ENCODE measurements at places on chromosomes 7 and 10.

GRCh38 chr10:69911613-69912528 lies 110.2 kb downstream of the COL13A1 start:
- no peak for ATAC-seq

DNA sequence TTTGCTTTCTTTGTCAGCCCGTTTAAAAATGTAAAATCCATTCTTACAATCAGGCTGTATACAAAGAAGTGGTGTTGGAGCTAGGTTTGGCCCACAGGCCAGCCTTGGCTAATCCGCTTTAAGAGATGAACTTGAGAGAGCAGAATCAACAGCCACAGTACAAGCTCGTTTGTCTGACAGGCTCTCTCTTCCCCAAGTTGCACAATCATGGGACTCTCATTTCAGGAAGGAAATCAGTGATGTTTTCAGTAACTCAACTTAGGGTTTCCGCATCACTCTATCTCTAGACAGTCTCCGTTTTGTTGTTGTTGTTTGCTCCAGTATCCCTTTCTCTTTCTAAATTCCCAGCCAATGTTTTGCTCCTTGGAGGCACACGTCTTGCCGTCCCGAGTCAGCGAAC lies 582.0 kb upstream of the MKI67 start:
- no peak for ATAC-seq

DNA sequence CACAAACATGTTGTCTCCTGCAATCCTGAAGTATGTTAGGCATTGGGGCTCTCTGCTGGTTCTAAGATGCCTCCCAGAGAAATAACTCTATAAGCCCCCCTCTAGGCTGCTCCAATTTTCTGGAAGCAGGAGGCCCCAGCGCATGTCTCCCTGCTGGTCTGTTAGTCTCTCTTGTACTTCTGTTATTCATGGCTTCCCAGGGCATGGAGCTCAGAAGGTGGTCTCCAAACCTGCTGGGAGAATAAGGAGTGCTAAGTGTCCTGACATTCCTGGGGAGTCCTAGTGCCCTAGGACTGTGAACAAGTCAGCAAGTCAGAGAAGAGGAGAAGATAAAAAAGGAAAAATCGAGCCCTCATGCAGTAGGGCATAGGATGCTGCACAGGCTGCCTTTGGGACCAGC lies 70.5 kb upstream of the EFCAB10 start:
- no peak for ATAC-seq

DNA sequence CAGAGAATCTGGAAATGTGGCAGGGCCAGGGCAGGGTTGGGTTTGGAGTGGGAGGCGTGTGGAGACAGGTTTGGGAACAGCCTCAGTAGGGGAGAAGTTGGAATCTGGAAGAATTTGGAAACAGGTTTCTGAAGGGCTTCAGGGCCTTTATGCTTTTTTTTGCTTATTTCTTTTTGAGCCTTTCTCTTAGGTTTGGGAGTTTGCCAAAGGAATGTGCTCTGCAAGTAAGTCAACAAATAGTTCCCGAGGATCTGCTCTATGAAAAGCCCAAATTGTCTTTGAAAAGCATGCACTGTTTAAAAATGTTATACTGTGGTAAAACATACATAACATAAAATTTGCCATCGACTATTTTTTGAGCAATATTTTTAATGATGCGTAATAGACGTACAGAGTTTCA lies 86.7 kb upstream of the ADRB1 start:
- no peak for ATAC-seq

- no peak for ATAC-seq
These were observed 18.4 kb upstream of the GPR146 start for GRCh38 chr7:1025743-1026581.

- ATAC-seq: no peak
These were observed 2.3 kb downstream of the ACHE start for GRCh38 chr7:100893318-100893895.

DNA sequence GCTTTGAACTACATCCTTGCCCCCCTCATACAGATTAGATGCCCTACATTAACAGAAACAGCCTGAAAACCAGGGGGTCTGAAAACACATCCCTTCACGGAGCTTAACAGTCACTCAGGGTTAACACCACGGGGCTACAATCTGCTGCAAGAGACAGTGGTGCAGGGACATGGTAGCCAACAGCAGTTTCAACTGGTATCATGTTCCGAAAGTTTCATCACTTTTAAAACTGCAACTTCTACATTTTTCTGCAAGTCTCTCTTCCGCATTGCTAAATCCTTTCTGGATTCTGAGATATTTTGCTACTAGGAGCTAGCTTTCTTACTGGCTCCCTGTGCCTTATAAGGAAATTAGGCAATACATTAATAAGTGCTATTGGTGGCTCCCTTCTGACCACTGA lies 92.6 kb downstream of the JAZF1 start:
- ATAC-seq: no peak

GRCh38 chr7:69651101-69651590 lies 52.9 kb downstream of the AUTS2 start:
- ATAC-seq: no peak

DNA sequence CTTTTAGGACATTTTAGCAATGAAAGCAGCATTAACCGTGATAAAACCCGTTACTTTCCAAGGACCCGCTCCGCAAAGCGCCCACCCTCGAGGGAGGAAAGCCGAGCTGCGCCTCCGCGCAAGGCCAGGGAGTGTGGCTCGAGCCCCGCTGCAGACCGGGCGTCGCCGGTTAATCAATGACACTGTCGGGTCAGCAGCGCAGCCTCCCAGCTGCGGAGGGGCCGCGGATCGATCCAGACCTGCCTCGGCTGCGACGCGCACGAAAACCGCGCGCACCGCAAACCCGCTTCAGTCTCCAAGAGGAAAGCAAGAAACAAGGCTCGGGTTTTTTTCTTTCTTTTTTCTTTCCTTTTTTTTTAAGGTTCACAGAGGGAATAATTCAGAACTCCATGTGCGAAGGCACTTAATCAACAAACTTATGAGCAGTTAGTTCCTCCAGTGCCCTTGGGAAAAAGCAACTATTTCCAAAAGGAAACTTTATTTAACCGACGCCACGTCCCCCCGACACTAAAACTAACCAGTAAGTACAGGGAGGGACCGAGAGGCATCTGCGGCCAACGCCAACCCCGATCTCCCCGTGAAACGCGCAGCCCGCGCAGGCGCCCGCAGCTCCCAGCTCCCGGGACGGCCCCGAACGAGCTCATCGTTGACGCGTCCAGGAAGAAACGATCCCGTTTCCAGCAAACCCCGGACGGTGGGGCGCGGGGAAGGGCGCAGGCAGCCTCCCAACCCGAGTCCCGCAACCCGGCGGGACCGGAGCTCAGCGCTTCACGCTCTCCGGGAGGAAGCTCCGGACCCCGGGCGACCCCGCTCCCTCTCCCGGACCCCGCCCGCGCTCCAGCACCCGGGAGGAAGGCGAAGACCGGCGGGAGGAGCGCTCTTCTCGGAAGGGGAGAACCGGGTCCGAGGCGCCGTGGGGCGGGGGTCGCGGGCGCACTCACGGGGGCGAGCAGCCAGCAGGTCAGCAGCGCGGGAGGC lies 598 bp downstream of the VIPR2 start:
- no peak for ATAC-seq
